WTC11 (cell line): ENCODE measurements at places on chromosomes 5 and 9.

GRCh38 chr5:135720191-135720590, 114.3 kb upstream of the SLC25A48 start:
- no peak for DNase-seq

DNA sequence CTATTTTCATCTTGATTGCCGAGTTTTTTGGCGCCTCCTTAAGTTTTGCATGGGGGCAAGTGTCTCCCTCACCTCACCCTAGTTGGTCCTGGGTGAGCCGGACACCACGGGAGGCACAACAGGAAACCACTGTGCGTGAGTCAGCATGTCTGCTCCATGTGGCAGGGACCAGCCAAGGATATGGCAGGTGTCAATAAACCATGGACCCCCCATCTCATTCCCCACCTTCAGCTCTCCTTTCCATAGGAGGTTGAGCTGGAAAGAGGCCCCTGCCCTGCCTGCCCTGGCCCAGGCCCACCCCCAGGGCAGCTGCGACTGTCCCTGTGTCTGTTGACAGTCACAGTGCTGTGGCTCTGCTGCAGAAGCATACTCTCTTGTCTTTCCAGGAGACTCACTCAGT, 3.1 kb downstream of the SPACA9 start:
- DNase-seq, result no peak

DNA sequence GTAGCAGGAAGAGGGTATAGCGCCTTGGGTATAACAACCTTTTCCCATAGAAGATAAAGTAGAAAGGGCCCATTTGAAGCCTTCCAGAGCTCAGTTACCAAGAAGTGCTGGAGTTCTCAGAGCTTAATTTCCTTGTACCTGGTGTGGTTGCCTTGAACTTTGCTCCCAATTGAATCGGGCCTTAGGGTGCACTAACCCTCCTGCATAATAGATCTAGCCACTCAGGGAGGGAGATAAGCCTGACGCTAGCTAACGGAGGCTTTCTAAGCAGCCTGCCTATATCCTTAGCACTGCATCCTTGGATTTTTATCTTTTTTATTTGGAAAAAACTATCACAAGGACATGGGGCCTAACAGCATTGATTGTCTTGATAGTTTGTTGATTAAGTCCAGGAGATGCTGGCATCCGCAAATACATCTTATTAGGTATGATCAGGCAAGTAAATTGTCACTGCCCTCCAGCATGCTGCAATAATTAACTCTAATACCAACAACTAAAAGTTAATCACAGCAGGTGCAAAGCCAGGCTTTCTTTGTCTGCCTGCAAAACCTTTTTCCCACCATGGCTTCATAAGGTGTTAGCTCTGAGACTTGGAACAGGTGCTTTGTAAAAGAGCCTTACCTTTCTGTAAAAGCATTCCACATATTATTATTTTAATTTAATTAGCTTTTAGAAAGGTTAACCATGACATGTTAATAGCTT, 199.4 kb downstream of the SREK1 start:
- no peak for DNase-seq

GRCh38 chr9:114680259-114681001, 1.6 kb downstream of the TEX48 start:
- no peak for DNase-seq

GRCh38 chr9:92297611-92298010, 4.1 kb upstream of the IARS1 start:
- no peak for DNase-seq

DNA sequence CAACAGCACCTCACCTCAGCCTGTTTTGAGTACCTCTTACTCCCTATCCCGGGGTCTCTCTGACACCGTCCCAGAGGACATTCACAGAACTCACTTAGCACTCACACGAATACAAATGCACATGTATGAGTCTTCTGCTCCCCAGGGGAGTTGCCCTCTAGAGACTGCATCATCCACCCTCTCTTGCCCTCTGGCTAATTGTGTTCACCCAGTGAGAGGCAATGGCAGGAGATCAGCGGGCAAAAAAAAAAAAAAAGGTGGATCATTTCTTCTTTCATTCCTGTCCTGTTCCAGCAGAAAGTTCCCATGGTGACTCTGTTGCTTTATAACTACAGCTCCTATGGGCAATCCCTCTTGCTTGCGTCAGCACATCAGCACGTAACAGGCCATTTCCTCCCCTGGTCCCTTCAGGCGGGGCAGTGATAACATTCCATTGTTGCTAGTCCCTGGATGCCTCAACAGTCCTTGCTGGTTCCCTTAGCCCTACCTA, 23.5 kb upstream of the SNX2 start:
- DNase-seq, result peak; percentile 28

DNA sequence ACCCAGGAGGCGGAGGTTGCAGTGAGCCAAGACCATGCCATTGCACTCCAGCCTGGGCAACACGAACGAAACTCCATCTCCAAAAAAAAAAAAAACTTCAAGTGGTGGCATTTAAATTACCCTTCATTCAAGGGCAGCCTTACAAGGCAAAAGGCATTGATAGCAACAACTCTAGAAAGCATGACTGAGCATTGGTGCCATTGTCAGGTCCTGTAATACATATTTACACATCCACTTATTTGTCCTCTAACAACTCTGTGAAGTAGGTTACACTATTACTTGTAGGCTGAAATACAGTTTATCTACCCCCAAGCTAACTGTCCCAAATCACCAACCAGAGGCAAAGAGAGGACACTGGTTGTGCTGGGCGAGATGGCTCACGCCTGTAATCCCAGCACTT, 52.7 kb upstream of the LARP1 start:
- DNase-seq, result no peak

- no peak for DNase-seq
These were observed 376.5 kb upstream of the IRX1 start for GRCh38 chr5:3218916-3219650.

DNA sequence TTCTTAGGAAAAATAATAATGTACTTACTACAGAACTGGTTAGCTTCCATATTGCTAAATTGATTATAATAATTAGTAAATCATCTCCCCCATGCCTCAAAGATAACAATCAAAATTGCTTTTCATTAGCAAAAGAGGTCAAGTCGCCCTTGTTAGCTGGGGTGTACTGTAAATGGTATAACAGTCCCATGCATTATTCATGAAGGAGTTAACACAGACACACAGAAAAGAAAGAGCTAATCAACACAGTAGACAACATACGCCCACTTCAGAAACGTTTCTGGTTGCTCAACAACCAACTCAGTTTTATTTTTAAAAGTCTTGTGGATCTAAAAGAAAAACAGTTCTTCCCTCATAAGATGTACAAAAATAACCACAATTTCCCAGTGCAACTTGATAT, 100.2 kb downstream of the MPDZ start:
- no peak for DNase-seq

- DNase-seq, result peak; percentile 17
These were observed 109.1 kb downstream of the SUSD1 start for GRCh38 chr9:112065806-112066606.

DNA sequence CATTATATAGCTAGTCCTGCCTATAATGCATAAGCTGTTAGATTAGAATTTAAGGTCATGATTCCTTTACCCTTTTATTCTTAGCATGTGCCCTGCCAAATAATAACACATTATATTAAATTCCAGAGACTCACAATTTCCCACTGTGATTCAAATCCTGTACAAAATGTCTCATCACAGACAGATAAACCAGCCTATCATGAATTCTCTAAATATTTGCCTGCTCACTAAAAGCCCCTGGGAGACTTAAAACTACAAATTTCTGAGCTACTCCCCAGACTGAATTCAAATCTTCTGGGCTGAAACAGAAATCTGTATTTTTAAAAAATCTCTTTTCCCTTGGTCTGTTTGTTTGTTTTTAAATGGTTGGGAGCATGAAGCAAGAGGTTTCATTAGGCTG, 32.7 kb downstream of the GAPT start:
- DNase-seq, result no peak

GRCh38 chr9:21455320-21455719, 15.1 kb downstream of the IFNA1 start:
- peak; percentile 25 for DNase-seq

GRCh38 chr5:140246378-140247122, 56.4 kb downstream of the PFDN1 start:
- DNase-seq, result no peak

DNA sequence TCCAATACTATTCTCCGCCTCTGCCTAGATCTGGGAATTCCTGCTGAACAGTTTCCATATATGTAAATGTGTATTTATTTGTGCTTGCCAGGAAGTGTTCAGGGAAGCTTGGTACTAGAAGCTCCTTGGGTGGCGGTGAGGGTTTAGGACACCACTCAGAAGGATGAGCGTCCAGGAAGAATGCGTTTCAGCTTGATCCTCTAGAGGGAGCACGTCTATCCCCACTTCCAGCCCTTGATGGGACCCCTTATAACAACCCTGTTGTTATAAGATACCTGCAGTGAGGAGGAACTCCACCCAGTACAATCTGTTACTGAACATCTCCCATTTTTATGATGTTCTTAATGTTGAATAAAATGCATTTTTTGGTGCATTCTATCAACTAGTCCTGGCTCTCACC, 88.9 kb downstream of the CYFIP2 start:
- DNase-seq, result peak; percentile 42

DNA sequence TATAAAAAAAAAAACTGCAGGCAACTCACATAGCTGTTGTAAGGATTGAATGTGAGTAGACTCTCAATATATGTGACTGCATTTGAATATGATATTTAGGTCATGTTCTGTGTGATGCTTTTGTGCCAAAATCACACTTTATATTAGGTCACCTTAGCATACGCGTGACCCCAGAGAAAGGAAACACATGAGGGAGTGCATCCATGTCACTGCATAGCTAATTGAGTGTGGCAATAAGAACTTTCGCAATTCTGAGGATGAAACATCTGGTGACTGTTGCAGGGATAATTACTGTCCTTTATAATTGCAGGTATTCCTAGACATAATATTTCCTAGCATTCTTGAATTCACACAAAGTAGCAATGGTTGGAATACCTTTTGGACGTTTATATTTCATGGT, 459.5 kb upstream of the KLF4 start:
- DNase-seq, result no peak

DNA sequence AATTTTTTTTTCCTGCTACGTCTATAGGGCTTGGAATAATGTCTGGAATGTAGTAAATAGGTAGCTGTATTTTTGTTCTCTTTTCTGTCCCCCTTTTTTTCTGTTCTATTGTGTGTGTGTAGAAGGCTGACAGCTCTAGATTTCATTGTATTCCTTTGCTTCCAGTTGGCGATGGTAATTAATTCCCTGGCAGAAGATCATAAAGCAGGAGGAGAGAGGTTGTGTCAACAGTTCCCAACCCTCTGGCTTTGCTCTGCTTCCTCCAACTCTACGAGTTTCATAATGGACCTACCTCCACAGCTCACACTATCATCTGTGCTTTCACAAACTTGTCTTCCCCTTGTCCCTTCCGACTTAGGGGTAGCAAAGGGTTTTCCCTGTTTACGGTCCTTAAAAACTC, 117.9 kb upstream of the CDH18 start:
- no peak for DNase-seq

DNA sequence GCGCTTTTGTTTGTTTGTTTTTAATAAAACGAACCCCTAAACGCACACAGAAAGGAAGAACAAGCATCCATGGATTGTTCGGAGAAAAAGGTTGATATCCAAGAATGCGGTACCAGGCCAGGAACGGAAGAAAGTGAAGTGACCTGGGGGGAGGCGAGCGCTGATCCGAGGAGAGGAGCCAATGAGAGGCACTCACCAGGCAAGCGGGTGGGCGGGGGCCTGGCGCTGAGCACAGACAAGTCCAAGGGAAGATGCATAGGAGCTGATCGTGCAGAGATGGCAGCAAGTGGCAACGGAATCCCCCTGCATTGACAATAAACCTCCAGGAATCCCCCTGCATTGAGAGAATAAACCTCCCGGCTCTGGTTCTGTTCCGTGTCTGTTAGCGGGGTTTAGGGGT, 8.4 kb downstream of the OBP2B start:
- DNase-seq, result no peak

DNA sequence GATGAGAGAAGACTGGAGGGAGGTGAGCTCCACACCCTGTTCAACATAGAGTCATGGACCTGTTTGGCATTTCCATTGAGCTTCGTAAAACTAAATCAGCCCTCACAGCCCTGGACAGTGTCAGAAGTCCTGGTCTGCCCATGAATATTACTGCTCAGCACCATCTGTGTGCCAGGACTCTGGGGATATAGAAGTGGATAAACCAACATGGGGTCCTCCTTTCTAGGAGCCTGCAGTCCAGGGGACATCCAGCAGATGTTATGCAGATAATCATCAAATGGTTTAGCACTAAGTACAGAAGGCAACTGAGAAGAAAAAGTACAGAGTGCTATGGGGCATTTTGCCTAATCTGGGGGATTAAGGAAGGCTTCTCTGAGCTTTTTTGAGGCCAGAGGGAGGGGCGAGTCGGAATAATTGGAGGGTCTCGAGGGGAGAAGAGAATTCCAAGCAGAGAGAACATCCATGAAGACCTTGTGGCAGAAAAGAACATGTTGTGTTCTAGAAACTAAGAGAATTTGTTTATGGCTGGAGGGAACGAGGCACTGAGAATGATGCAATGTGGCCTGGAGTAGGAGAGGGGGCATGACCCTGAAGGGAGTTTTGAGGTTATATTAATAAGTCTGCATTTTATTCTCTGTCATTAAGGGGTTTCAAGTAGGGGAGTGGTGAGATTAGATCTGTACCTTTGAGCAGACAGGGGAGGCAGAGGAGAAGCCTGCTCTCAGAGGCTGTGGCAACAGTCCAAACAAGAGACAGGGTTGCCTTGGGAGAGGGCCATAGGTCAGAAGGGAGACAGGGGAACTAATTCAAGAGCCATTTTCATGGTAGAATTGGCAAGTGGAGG, 63.5 kb upstream of the SLC2A8 start:
- DNase-seq, result no peak

DNA sequence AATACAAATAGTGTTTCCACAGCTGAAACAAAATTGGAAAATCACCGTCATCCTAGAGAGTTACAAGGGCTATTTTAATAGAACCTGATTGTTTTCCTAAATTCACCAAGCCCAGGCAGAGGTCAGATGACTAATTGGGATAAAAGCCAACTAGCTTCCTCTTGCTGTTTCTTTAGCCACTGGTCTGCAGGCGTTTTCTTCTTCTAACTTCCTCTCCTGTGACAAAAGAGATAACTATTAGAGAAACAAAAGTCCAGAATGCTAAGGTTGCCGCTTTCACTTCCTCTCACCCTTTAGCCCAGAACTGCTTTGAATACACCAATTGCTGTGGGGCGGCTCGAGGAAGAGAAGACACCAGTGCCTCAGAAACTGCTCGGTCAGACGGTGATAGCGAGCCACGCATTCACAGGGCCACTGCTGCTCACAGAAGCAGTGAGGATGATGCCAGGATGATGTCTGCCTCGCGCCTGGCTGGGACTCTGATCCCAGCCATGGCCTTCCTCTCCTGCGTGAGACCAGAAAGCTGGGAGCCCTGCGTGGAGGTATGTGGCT, at the start of gene TLR4:
TLR4 (plus strand) TSS at position 380 of the 552 bp plus-strand sequence; CDS start at position 450, 70 bp downstream.
- DNase-seq, result peak; percentile 12

- no peak for DNase-seq
These were observed 11.9 kb downstream of the FAM240B start for GRCh38 chr9:38707885-38708637.

- DNase-seq, result no peak
These were observed 280.7 kb downstream of the PRELID2 start for GRCh38 chr5:145554399-145554798.

DNA sequence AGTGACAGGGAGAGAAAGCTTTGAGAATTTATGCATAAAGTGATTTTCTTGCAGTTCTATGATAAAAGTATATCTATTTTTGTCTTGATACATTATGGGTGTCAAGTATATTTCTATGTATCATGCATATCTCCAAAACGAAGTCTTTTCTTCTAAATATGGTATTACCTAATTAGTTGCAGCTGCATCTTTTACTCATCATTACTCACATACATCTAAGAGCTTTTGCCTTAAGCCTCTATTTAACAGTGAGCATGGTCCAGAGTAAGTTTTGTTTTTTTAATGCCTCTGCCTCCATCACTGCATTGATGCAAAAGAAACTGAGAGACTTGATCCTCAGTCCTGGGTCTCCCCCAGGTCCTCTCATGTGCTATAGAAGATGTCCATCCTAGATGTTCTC, 40.0 kb upstream of the SMC5 start:
- no peak for DNase-seq
